ENCODE measurements at places on chromosomes 13 and 19.

GRCh38 chr19:34818270-34818669 lies 45.3 kb upstream of the ZNF599 start:
- no peak for DNase-seq

- no peak for DNase-seq
Measured at GRCh38 chr13:43347877-43348276, 324.5 kb downstream of the DNAJC15 start.

DNA sequence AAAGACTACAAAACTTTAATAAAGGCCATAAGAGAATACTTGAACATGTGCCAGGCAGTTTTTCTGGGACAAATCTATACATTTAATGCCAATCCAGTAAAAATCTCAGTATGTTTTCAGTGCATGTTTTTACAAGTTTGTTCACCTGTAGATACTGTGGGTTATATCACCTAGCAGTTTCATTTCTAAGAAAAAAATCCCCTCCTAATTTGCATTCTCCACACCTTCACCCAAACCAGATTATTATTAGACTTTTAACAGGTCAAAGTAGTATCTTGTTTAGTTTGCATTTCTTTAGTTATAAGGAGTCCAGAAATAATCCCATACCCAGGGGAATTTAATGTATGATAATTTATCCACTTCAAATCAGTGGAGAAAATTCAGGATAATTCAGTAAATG lies 17.0 kb upstream of the LPAR6 start:
- no peak for DNase-seq

- peak; percentile 91 for DNase-seq
Measured at GRCh38 chr19:48963371-48964204, 1.5 kb upstream of the FTL start.

DNA sequence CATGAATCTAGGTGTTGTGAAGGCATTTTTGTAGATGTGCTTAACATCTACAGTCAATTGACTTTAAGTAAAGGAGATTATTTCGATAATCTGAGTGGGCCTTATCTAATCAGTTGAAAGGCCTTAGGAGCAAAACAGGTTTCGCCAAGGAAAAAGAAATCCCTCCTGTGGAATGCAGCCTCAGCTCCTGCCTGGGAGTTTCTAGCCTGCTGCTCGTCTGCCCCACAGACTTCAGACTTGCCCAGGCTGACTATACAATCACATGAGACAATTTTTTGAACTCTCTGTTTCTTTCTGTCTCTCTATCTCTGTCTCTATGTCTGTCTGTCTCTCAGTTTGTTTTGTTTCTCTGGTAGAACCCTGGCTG lies 312.5 kb downstream of the OLFM4 start:
- DNase-seq = no peak

DNA sequence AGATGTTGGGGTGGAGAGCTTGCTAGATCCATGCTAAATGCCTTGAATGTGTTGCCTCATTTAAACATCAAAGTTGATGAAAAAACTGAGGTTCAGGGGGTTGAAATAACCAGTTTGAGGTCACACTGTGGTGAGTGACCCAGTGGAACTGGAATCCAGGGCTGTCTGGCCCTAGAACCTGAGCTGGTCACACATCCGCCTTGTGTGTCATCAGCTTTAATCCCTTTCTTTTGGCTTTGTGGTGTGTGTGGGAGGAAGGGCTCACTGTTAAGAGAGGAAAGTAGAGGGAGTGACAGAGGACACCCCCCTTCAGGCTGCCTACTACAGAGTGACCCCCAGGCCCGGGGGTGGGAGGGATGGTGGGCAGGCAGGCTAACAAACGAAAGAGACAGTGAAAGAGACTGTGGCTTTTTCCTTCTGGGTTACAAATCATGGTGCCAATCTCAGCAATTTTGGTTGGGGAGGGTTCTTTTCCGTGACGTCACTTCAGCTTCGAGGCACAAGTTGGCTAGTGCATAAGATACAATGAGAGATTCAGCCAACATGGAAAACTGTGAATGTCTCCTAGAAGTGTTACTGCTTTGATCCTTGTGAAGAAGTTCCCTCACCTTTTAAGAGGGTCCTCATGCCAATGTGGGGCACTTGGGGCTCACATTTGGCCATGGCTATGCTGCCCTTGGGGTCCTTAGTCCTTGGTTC lies 164.9 kb downstream of the DLEU7 start:
- DNase-seq = no peak

DNA sequence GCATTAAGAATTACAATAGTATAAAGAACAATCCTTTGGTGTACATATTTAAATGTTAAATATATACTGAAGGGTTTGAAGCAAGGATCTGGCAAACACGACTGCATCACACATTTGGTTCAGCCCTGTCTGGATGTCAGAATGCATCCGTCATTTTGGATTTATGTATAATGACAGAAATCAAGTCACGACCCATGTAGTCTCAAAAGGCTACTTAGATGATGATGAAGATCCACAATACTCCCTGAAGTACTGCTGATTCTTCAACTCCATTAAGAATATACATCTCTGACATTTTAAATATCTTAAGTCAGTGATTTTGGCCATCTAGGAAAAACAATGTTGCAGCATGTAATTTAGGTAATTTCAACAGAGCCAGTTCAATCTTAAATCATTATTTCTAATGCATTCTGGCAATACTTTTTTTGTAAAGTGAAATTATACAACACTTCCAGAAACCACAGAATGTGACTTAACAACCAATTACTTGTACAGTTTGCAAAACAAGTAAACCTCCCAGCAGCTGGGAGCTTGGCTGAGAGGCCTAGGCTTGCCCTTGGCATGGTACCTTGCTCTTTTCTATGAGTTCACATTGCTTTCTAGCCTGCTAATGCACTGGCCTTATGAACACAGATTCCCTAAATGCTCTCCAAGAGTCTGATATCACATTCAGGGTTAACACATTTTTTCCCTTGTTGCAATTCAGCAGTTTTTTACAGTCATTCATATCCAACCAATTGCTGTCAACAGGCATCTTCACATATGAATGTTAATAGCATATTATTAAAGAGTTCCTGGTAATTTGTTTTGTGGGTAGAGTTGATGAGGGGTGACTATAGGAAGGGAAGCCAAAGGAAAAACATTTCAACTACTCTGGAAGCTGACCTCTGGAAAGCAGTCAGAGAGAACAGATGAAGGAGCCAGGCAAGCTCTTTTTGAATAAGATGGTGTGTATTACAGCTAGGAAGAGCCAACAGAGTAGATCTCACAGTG lies 175.2 kb downstream of the ENOX1 start:
- DNase-seq = no peak

- no peak for DNase-seq
Measured at GRCh38 chr19:51164215-51164614, 22.1 kb downstream of the SIGLEC7 start.

DNA sequence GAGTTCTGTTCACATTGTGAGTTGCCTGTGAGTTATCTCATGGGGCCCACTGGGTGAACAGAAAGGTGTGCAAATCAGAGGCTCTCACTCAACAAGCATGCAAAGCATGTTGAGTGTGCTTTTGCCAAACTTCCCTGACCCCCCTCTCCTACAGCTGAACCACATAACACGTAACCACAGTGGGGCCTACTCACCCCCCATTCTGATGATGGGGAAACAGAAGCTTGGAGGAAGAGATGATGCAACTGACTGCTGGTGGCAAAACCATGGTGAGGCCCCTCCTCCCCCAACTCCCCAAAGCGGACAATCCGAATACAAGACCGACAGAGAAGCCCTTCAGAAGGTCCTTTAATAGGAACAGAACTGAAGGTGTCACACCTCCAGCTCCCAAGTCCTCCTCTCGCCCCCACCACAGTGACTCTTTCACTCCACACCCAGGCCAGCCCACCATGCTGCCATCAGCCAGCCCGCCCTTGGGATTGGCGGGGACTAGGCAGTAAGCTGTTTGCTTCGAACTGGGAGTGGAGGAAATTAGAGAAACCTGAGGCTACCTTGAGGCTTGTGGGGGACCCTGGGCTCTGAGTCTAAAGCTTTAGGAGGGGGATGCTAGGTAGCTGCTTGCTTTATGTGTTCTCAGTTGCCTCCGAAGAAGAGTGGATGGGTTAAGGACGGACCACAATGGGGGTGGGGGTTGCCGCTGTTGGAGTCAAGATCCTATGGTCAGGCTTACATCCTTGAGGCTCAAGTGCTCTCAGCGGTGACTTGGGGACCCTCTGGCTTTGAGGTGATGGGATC lies 3.8 kb downstream of the ZNF784 start:
- DNase-seq = peak; percentile 40
